ENCODE measurements at places on chromosomes 5 and 9. TPM values are rescaled to one million over a fixed set of nuclear protein-coding genes. Genes with fewer than 3 reads are reported as not detected.

DNA sequence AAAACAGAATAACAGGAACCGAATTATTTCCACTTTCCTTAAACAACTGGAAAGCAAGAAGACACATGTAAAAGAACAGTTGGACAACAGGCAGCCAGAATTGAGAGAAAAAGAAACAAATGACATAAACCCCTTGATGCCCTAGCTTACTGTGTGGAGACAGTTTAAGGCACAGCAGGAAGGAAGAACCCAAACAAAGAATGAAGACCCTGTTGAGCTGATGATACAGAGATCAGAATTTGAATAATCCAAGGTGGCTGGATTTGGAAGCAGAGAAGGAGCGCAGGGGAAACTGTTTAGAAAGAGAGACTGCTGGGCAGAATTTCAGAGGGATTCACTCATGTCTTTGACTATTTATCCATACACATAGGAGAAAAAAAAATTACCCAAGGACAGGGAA lies 316.3 kb upstream of the POU5F2 start:
- DNase-seq: no peak

- no peak for DNase-seq
Measured at GRCh38 chr5:24854350-24854749, 209.6 kb upstream of the CDH10 start.

DNA sequence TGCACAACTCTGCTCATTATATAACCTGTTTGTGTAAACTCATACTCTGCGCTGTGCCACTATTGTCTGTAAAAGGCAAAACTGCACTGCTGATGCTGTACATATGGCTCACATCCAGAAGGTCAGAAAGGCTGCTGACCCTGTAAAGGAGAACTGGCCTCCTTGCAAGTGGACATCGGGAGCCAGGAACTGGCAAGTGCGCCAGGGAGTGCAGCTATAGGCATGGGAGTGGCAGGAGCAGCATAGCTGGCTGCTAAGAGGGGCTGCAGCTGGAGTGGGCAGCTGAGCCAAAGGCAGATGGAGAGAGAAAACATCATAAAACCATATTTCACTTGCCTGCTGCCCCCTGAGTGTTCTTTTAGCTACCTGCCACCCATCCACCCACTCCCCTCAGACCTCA lies 2183.4 kb upstream of the ACO1 start:
- DNase-seq: no peak

DNA sequence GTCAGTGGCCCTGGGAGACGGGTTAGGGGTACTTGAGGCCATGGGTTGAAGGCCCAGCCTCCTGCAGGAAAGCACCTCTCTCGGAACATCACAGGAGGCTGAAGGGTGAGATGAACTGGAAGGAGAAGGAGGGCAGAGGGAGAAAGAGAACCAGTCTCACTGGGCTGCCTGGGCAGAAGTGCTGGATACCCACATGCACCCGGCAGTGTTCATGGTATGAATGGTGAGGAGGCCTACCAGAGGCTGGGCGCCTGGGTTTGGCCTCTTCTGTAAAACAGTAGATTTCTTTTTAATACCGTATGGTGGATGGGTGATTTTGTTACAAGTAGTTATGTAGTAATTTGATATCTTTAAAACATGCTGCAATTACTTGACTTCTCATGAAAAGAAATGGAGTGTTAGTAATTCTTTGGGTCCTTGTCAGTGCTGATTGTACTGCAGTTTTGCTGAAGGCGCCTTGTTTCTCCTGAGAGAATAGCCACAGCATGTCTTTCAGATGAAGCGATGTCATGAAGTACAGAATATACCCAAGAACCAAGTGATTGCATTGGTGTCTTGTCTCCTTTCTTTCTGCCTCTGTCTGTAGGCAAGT lies 258.6 kb downstream of the FANCC start:
- no peak for DNase-seq

DNA sequence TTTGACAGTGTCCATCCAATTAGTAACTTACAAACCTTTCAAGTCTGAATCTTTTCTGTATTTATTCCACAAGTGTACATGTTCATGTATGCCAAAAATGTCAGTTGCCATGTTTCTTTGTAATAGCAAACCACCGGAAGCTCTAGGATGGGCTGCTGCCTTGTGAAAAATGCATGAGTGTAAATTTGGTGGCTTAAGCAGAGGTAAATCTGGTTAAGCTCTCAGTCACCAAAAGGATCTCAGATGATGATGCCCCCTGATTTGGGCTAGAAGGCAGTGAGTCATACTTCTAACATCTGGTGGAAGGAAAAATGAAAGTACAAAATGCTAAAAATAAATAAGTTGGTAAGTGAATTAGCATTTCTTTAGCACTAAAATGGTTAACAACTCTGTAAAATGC lies 567.5 kb downstream of the ELAVL2 start:
- no peak for DNase-seq

- no peak for DNase-seq
Measured at GRCh38 chr5:94376672-94377345, 241.6 kb downstream of the KIAA0825 start.

GRCh38 chr9:129981180-129981907 lies 61.6 kb downstream of the FNBP1 start:
- no peak for DNase-seq

GRCh38 chr5:142977363-142978051 lies 207.3 kb downstream of the ARHGAP26 start:
- DNase-seq: no peak

DNA sequence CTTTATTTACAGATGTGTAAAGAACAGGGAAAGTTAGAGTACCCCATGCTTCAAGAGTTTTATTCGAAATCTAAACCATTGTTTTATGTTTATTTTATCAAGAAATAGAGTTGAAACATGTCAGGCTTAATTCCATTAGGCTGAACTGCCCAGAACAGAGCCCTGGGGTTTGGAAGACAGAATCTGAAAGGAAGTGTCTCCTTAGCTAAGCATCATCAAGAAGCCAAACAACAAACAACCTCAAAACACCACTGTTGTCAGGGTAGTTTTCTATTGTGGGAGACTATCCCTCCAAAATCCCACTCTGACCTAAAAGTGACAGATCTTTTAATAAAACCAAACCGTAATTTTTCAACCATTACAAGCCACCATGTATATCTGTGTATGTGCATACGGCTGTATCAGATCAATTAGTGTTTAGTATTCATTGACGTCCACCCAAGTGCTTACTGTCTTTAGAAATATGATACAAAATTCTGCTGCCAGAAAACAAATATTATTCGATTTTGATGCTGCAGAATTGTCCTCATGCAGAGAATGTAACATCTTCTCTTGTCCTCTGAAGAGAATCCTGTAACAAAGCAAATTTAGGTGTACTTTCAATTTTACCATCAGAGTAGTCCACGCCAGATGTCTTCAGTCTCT lies 271.9 kb upstream of the TMEM161B start:
- DNase-seq: no peak

GRCh38 chr5:60835554-60835953 lies 8.5 kb downstream of the ELOVL7 start:
- no peak for DNase-seq

GRCh38 chr5:40871177-40871576 lies 30.0 kb downstream of the CARD6 start:
- no peak for DNase-seq

- DNase-seq: no peak
Measured at GRCh38 chr5:61626639-61627282, 294.7 kb downstream of the ZSWIM6 start.

The SHISAL2B gene
- not detected for polyA plus RNA-seq

The HIGD2A gene
- 124 TPM for polyA plus RNA-seq

The FOXD4L6 gene
- polyA plus RNA-seq: not detected

The MARVELD2 gene
- polyA plus RNA-seq: 23.8 TPM

The LHFPL2 gene
- 47.7 TPM for polyA plus RNA-seq

The FAM169A gene
- polyA plus RNA-seq: 18.0 TPM
